ENCODE measurements at places on chromosomes 16 and 17.
A peak's percentile ranks its signal among the peaks of the same experiment; 100 is the strongest.

GRCh38 chr16:11114366-11115164, 141.4 kb downstream of the SOCS1 start:
- DNase-seq, result peak; percentile 83

DNA sequence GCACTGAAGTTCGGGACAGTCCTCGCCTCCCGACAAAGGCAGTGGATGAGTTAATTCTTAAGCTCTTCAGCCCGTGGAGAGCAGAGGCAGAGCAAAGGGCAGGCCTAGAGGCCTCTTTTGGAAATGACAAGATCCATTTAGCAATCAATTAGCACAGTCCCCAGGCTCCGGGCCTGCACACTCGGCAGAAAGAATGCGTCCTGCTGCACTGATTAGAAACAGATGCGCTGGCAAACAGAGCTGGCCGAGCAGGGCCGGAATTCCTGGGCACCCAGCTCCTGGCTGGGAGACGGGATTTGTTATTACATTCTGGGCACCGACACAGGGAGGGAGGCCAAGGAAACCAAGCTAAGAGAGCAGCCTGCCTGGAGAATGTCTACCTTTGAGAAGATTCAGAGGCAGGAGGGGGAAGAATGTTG, 162.9 kb downstream of the COPRS start:
- no peak for DNase-seq

DNA sequence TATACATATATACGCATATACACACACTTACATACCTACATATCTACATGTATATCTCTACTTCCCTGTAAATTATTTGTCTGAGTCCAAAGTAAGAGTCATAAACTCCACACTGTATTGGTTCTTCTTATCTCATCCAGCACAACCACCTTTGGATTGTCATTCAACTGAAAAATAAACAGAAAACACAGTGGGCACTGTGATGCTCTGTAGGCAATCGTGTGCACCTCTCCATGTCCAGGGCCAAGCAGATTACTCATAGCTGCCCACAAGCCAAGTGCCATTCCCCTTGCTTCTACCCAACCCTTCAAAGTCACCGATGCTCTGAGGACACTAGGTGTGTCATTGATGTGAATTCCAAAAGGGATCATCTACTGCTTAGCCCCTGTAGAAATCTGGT, 12.9 kb upstream of the TEKT3 start:
- DNase-seq, result no peak

DNA sequence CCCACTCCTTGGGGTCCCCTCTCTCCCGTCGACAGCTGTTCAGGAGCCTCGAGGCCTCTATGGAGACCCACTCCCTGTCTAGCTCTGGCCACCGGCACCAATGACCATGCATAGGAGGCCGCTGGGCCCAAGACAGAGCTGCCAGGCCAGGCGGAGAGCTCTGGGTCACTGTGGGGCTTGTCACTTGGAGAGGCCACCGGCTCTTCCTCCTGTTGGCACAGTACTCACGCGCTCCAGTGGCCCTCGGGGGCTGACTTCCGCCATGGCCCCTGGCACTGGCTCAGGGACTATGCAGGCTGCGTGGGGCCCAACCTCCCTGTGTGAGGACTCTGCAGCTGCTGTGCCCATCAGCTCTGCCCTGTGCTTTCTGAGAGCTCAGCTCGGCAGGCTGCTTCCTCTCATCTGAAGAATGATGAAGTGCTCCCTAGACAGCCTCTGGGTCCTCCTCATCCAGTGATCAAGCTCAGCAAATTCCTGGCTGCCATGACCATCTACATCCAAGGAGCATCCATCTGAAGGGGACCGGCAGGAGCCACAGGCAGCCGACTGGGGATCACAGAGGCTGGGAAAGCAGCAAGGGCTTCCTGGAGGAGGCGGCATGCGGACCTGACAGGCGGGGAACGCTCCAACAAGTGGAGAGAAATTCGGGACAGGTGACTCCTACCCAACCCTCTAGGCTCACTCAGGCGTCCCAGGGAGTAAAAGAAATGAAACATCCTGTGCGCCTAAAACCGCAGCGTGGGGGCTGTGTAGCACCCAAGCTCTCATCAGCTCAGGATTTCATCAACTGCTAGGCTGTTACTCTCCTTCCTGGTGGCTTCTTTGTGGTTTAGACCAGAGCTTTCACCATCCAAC, 16.8 kb downstream of the GALNS start:
- DNase-seq, result no peak

- DNase-seq, result no peak
Measured at GRCh38 chr16:26983426-26983825, 83.3 kb upstream of the C16orf82 start.

Data from activated CD4-positive, alpha-beta T cell treated with anti-CD3 and anti-CD28 coated beads, Interleukin-10, Interleukin-2, amounts not matched to agents 100 ng/mL and 50 ng/mL, durations not matched to agents 16 hours and 8 hours (primary cell).